ENCODE measurements at places on chromosomes 3 and 15.

- DNase-seq = no peak
Observed at GRCh38 chr3:69871251-69871650, 128.3 kb upstream of the SAMMSON start.

DNA sequence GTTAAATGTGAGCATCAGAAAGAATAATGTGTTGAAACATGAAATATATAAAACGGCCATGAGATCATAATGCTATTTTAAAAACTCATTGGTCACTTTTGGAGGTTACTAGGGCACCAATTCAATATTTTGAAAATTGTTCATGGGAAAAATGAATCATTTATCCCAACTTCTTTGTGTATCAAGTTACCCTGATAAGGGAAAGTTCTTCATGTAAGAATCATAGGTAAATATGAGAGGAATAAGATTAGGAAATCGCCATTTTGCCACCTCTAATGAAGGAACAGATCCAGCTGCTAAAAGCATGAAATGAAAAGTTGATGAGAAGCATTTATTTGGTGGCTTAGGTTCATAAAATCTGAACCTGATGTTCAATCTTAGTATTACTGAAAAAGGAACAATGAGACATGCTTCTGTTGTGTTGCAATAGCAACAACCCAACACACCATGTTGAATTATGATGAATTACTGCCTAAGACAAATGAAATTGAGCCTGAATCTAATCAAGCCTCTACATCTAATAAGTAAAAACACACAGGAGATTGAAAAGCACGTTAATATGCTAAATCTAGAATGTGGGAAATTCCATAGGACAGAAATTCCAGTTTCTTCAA, 32.5 kb downstream of the ABHD5 start:
- no peak for DNase-seq

GRCh38 chr3:377158-377561, 180.6 kb downstream of the CHL1 start:
- no peak for DNase-seq

DNA sequence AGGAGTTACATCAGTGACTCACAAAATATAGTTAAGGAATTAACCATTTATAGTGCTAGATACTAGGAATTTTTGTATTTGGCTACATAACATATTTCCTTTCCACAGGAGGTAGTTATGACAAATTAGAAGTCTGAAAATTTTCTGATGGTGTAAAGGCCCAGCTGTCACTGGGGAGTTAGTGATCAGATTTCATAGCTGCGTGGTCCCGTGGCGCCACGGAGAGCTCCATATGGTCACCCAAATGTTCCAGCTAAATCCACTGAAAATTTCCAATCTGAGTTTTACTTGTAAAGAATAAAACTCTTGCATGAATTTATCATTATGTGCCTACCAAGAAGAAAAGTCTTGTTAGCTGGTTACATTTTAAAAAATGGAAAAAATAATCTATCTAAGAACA, 368.9 kb upstream of the PLSCR5 start:
- no peak for DNase-seq

- DNase-seq = no peak
Observed at GRCh38 chr3:15520804-15521572, 518 bp downstream of the COLQ start.

DNA sequence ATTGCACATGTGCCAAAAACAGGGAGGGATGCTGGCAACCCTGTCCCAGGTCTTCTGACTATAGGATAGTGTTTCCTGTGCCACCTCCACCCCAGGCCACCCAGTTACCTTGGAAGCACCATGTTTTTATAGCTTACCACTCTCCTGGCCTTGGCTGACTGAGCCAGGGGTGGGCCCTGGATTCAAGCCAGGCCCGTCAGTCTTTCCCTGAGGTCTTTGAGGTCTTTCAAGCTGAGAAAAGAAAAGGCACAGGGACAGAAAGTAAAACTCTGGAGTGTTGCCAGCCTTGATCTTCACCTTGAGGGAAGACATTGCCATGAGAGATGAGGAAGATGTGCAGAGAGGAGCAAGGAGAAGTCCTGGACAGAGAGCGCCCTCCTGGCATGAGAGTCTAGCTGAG, 46.3 kb downstream of the SYNM start:
- no peak for DNase-seq

DNA sequence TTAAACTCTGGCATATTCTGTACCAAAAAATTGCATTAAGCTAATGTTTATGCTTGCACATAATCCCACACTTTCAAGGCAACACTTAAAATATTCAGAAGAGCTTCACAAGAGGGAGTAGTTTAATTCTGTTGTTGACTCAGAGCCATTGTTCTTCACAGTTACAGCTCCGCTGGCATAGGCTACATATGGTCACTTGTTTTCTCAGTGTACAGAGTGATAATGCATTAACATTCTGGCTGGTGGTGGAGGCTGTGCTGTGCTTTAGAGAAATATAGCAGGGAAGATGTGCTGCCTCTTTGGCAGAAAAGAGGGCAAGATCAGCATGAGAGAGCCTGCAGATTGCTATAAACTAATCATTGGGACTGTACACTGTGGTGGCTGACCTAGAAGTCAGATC, 13.3 kb downstream of the NLGN1 start:
- DNase-seq = no peak

DNA sequence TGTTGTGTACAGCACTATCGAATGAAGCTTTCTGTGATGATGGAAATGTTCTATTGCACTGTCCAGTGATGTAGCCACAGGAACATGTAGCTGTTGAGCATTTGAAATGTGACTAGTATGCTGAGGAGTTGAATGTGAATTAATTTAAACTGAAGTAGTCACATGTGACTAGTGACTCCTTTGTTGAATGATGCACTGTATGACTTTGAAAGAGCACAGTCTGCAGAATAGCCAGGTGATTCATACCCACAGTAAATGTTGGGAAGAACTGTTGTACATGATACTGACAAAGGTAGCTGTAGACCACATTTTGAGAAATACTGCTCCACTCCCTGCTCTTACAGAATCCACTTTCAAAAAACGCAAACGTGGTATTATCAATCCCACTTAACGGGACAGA, 34.0 kb upstream of the ACTL6A start:
- no peak for DNase-seq

DNA sequence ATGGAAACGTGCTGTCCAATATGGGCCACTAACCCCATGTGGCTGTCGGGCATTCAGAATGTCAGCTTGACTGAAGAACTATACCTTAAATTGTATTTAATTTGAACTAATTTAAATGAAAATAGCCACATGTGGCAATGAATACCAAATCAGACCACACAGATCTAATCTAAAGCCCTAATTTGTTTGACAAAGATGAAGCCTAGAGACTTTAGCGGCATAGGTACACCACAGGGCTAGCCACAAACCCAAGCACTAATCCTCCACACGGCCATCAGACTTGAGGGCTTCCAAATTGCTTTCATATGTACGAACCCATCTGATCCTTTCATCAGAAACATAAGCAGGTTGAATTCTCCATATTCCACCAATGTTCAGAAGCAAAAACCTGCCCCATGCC, 81.4 kb downstream of the SHQ1 start:
- no peak for DNase-seq

GRCh38 chr15:80561500-80561899, 133.6 kb upstream of the ABHD17C start:
- DNase-seq = no peak

- no peak for DNase-seq
Observed at GRCh38 chr3:35950021-35950420, 310.7 kb downstream of the ARPP21 start.

DNA sequence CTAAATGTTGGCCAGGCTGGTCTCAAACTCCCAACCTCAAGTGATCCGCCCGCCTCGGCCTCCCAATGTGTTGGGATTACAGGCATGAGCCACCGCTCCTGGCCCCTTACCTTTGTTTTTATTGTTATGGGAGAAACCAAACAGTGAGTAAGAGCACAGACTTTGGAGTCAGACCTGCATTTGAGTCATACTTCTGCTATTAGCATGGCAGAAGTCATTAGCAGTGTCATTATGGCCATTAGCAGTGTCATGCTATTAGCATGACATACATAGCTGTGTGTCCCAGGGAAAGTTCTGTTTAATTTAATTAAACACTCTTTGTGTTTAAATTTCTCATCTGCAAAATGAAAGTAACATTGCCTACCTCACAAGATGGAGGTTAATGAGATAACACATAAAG, 54.8 kb downstream of the SQOR start:
- DNase-seq = no peak

DNA sequence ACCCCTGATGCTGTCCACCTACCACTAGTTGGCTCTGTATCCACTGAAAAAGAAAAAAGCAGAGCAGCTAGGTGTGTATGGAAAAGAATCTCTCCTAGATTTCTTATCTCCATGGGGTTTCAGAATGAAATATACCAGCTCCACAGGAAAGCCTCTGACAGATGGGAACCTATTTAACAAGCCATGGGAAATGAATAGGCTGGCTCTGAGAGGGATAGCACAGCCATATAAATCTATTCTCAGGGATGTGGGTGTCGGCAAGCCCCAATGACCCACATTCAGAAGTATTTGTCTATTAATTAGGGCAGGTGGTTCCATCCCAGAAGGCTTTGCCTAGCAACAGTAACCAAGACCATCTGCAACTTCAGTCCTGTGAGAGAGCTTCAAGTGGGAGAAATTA, 694.1 kb downstream of the AGBL1 start:
- DNase-seq = no peak

- DNase-seq = no peak
Observed at GRCh38 chr3:759106-759505, 333.7 kb upstream of the CNTN6 start.

GRCh38 chr3:66271231-66271630, 50.4 kb downstream of the SLC25A26 start:
- no peak for DNase-seq

GRCh38 chr15:40904552-40905201, 10.4 kb downstream of the VPS18 start:
- DNase-seq = no peak

DNA sequence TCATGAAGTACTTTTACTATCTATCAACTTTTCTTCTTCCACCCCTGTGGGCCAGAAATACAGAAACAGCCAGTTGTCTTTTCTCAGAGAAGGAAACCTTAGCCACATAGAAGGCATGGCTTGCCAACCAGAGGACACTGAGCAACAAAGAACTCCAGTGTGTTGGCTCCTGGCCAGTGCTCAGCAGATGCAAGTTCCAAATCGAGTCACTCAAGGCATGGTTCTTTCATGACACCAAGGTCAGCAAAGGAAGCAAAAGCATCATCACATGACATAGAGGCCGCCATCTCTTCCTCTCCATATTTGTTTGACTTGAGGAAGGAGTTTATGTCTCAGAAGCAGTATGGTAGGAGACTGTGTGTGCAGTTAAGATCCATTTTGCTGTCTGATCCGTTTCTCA, 92.2 kb downstream of the MYLK start:
- DNase-seq = no peak

DNA sequence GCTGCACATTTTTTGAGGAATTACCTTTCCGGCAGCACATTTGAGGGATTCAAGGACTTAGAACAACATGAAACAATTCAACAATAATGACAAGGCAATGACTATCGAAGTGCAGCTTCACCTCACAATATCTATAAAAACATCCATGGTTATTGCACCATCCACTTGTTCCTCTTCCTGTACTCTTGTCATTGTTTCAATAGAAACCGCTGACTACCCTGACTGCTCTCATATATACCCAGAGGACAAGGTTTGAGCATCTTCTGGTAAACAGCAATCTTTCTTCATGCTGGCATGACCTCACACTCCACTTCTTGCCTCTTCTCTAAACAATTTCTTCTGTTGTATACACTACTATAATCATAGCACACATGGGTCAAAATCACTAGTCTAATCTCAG, 864.9 kb downstream of the FHIT start:
- no peak for DNase-seq

- DNase-seq = no peak
Observed at GRCh38 chr3:121976727-121977126, 45.3 kb downstream of the ILDR1 start.

DNA sequence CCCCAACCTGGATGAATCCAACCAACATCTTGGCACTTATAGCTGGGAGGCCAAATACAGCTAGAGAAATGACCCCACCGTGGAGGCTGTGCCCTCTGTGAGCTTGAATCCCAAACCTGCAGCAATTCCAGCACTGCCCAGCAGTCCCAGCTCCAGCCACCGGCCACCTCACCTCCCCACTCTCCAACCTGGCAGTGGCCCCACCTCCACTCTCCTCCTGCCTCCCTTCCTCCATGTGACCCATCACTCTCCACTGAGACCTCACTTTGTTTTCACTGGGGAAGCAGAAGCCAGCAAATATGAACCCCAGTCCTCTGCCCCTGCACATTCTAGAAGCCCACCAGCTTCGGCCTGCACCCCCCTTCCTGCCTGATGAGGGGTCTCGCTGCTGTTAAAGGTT, 79.7 kb upstream of the LINGO1 start:
- DNase-seq = no peak

GRCh38 chr15:52233405-52233804, 42.2 kb upstream of the GNB5 start:
- no peak for DNase-seq

GRCh38 chr3:102112704-102113230, 263.5 kb downstream of the NFKBIZ start:
- DNase-seq = no peak

DNA sequence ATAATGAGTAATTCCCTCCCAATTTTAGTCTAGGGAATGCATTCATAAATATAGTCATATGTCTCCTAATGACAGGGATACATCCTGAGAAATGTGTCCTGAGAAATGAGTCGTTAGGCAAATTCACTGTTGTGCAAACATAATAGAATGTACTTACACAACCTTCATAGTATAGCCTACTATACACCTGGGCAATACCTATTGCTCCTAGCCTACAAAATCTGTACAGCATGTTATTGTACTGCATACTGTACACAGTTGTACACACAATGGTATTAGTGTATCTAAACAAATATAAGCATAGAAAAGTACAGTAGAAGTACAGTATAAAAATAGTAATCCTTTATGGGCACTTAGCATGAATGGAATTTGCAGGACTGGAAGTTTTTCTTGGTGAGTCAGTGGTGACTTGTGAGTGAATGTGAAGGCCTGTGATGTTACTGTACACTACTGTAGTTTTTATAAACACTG, 6.6 kb downstream of the DTWD1 start:
- no peak for DNase-seq

DNA sequence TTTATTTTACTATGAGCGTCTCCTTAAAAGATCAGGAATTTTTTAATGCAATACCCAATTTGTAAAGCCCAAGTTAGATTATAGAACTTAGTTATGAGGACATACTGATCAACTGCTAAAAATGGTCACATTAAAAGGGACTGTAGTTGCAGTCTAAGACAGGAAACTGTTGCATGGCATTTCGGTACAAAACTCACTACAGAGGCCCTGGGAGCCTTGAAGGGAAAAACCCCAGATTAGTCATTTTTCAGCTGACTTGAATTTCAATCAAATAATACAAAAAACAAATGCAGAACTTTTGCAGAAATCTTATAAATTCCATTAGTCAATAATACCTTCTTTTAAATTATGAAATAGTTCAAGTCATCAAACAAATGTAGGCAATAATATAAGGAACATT, 6.9 kb upstream of the PTX3 start:
- no peak for DNase-seq

DNA sequence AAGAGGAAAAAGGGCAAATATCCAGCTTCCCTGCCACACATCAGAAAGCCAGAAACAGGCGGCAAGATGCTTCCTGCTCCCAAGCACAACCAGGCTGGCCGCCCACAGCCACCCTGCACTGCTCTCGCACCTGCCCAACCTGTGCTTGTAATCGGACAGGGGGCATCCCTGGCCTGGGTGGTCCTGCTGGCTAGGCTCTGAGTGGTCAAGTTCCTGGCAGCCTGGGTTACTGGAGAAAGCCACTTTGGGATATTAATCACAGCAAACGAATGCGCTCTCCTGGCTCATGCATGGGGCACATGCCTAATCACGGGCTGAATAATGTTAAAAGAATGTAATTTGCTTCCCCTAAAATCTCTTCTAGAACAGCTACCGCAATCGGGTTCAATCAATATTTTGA, 442.4 kb downstream of the MCTP2 start:
- DNase-seq = no peak
